ENCODE measurements at places on chromosomes 4 and X.

- DNase-seq: no peak
Measured at GRCh38 chrX:619812-620531, 10.6 kb upstream of the SHOX start.

- no peak for DNase-seq
Measured at GRCh38 chr4:138218976-138219375, 23.2 kb downstream of the SLC7A11 start.

DNA sequence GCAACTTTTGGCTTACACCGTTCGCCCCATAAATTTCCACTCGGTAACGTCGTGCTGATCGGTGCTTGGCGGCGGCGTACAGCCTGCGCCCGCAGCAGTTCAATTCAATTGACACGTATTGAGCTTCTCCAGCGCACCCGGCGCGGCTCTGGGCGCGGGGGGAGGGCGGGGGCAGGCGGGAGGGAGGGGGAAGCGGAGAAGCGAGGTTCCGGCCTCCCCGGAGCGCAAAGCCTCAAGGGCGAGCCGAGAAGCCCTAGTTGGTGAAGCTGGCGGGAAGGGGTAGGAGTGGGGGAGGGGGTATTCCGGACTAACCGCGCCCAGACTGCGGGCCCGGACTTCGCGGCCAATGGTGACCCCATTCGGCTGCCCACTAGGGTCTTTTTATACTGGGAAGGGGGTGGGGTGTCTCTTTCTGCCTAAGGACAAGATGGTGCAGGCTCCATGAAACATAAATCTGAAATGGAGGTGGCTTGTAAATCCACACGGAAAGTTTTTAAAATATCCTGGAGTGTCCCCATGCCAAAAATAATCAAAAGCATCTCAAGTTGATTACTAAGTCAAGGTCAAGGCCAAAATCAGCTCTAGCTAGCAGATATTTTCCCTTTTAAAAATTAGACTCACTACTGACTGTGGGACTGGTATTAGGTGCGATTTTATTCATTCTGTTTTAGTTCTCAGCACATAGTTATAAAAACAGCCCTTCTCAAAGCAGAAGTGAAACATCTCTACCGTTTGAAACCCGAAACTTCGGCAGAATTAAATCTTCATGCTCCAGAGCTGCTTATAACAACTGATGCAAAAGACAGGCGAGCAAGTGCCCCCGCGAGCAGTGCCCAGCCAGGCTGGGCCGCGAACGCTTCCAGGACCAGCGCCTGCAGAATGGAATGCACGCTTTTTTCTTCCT is 1.5 kb upstream of the BCOR start:
- no peak for DNase-seq

DNA sequence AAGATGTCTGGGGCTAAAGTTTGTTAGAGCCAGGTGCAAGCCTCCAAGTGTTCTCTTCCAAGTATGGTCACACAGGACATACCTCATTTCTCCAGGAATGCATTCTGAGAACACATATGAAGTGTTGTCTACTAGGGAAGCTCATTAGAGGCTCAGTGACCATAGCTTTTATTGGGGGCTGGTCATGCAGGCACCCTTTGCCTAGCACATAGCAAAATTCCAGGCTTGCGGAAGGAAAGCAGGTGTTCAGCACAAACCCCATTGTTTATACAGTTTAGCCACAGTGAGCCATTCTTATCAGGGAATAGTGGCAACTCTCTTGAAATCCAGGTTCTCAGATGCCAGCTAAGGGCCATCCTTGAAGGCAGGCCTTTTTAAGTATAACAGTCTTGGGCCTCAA is 339.4 kb upstream of the ZCCHC13 start:
- no peak for DNase-seq

GRCh38 chrX:18448416-18448815 is 23.0 kb downstream of the CDKL5 start:
- no peak for DNase-seq

- no peak for DNase-seq
Measured at GRCh38 chr4:138961664-138962063, 53.9 kb upstream of the NOCT start.

DNA sequence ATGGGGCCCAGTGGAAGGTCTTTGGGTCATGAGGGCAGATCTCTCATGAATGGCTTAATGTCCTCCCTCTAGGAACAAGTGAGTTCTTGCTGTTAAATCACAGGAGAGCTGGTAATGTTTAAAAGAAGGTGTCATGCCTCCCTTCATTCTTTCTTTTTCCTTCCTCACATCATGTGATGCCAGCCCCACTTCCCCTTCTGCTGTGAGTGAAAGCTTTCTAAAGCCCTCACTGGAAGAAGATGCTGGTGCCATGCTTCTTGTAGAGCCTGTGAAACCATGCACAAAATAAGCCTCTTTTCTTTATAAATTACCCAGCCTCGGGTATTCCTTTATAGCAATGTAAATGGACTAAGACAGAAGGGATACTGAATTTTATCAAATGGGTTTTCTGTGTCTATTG is 66.1 kb upstream of the ZNF827 start:
- DNase-seq: no peak

DNA sequence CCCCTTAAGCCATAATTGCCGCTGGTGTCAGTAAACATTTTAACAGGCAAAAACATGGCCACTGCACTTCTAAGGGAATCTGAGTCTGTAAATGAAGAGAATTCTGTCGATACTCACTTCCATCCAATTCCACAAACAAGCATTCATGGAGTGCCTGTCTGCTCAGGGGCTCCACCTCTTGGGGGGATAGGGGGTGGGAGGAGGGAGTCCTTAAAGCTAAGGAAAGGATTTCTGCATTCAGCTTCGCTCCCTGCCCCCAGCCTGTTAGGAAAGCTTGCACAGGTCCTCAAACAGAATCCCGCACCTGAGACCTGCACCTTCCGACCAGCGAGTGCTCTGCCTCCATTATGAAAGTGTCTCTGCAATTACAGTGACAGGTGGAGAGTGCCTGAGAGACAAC is 130.2 kb upstream of the KIT start:
- DNase-seq: no peak

GRCh38 chrX:86981326-86981879 is 536.2 kb upstream of the KLHL4 start:
- no peak for DNase-seq

- no peak for DNase-seq
Measured at GRCh38 chrX:31521941-31522340, 450.1 kb upstream of the FTHL17 start.

GRCh38 chrX:101488796-101489195 is 3.5 kb downstream of the ARMCX4 start:
- DNase-seq: no peak

DNA sequence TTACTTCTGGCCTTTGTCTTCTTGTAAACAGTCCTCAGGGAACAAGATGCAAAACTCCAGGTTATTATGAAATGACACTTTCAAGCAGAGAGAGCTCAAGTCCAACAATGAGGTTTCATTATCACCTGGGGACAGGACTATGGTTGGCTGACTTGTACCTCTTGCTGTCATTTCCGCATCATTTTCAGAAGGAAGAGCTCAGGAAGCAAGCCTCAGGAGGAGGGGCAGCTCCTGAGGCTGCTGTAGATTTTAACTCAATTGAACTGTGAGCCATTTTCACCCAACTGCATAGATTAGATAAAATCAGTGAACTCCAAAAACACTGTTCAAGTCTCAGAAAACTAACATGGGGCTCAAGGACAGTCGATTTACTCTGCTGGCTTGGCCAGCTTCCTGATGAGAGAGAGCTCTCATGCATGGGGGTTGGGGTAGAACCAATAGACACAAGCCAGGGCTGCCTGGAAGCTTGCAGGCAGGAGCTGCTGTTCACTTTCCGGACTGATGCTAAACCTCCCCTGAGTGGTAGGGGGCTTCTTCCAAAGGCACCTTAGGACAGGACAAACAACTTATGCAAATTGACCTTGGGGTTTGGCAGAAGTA is 23.6 kb downstream of the TMEM255A start:
- no peak for DNase-seq

DNA sequence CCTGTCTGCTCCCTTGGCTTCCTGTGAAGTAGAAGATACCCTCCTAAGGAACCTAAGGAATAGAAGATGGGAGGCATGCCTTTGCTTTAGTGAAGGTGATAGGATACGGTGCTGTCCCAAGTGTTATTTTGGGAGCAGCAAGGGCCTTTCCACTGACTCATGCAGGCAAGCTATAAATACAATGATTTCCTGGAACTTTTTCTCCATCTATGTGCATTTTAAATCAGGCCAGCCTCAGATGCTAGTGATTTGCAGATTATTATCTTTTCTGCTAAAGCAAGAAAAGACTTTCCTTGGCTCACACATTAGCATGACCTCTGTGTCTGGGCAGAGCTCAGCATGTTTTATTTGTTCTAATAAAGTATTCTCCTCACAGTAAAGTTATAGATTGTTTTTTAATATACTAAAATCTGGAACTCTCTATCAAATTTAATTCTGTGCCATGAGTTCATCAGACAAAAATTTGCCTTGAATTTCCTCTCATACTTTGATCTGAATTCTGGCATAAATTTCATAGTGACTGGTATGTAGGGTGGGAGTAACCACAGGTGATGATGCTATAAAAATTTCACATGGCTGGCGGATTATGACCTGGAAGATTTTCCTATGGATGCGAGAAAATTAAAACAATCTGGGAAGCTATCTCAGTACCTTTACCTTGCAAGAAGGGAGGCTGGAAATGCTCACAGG is 131.7 kb downstream of the REPS2 start:
- DNase-seq: no peak

DNA sequence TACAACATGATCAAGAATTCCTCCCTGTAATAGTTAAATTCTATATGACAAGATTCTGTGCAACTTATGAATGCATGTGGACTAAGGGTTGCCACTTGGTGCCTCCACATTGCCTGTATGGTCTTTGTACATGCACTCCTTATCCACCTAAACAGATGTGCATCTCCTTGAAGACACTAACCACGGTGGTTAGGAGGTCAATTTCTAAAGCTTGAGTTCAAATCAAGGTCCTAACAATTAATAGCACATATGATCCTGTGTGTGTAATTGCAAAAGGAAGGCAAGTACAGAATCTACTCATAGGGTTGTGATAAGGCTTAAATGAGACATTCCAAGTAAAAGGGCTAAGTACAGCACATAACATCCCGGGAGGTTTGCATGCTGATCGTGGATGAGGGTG is 1.5 kb upstream of the IL21 start:
- DNase-seq: no peak

DNA sequence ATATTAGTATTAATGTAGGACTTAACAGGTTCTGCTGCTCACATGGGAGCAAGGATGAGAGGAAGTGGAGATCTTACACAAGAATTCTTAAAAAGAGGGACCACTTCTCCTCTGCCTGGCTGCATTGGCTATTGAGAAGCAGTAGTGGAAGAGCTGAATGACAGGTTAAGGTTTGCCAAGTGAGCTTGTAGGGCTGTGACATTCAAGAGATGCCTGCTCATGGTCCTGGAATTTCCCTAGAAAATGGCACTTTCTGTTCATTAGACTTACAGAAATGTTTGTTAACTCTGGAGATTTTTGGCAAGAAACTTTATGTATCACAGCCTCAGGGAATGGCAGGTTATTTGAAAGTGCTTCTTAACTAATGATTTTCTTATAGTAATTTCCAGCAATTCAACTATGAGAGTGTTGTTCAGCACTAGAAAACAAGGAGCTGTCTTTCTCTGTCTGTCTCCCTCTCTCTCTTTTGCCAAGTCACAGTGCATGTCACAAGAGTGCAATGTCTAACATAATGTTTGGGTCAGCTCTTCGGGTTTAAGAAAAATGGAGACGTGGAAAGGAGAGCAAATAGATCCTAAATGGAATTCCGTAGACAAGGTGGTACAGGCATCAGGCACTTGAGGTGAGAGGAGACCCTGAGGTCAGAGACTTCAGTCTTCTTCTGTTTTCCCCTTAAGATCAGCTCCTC is 8.3 kb upstream of the NAP1L5 start:
- DNase-seq: no peak

DNA sequence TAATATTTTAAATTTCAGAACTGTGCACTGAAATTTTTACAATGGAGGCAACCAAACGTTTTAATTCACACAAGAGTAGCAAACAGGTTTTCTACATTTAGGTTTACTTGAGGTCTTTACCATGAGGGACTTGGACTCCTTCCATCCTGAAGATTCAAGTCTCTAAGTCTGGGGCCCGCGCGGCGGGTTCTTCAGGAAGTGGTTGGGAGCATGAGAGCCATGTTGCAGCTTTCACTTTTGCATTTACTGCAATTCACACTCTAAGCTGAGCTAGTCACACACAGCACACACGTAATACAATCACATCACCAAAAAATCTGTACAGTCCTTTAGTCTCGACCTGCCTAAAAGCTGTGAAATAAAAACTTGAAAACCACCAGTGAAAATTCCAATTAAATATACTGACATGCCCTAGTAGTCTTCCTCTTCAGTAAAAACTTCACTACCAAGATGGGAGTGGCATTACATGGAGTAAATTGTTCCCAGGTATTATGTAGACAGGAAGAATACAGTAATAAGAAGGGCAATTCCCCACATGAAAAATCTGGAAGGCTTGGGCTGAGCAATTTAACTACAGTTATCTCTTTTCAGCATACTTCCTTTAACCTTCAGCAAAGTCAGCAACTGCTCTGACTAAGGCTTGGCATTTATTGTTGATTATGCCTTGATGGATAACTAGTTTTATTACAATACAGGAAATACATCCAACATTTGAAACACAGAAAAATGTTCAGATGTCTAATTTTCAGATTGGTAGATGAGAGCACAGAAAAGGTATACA is 571.1 kb upstream of the DIPK2B start:
- no peak for DNase-seq

DNA sequence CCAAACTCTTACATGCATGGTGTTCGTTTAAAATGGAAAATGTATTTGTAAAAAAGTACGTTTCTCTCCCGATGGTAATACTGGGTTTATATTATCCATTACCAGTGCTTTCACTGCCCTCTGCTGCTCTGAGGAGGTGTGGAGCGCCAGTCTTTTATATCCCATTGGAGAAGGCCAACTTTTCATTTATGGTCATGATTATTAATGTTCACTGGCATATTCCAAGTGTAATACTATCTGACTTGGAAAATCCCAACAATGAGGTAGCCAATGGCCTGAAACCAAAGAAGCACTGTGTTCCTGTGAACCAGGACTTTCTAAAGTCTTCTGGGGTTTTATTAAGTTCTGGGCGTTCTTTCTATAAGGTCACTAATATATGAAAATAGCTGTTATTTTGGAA is 80.7 kb downstream of the SYNPO2 start:
- no peak for DNase-seq

DNA sequence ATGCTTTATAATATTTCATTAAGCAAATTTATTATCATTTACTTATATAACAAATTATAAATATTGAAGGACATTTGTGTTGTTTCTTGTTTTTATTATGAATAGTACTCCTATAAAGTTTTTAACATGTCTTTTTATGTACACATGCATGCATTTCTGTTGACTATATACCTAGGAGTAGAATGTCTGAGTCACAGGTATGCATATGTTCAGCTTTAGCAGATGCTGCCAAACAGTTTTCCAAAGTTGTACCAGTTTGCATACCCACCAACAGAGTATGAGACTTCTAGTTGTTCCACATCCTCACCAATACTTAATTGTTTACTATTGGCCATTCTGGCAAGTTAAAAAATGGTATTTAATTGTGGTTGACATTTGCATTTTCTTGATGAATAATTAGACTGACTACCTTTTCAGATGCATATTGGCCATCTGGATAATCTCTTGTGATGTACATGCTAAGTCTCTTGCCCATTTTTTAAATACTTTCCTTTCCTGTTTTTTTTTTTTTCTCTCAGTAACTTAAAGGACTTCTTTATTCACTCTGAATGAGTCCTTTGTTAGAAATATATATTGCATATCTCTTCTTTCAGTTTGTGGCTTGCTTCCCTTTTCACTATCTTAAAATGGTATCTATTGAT is 132.2 kb upstream of the TRIM2 start:
- no peak for DNase-seq

All from GOT3 (cell line).